Cardiac muscle cell (in vitro differentiated cells and primary cell): ENCODE measurements at places on chromosomes 4 and X.
A peak's percentile ranks its signal among the peaks of the same experiment; 100 is the strongest.

- no peak for DNase-seq
- no peak overlapping the region for H3K4me3 ChIP-seq
- no peaks in the 10 kb centered on the region for H3K36me3 ChIP-seq
- H3K27ac ChIP-seq, result no peak overlapping the region
- H3K4me1 ChIP-seq, result no peaks in the 10 kb centered on the region
- H3K27me3 ChIP-seq, result no peaks in the 10 kb centered on the region
These were observed 334.8 kb downstream of the TEX13C start for GRCh38 chrX:125654501-125654900.

DNA sequence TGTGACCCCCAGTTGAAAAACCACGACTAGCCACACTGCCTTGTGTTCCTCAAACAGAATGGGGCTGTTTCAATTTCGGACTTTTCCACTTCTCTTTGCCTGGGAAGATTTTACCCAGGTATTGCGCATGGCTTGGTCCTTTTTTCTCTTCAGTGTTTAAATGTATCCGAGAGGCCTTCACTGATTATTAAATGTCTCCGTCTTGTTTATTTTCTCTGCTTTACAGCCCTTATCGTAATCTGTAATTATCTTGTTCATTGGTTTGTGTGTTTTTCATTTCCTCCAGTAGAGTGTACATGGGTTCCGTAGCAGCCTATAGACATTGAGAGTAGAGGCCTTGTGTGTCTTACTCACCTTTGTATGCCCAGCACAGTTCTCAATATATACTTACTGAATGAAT lies 2.4 kb downstream of the MOSPD2 start:
- H3K36me3 ChIP-seq, result no peaks in the 10 kb centered on the region
- DNase-seq, result no peak

- no peaks in the 10 kb centered on the region for H3K36me3 ChIP-seq
- DNase-seq, result peak; percentile 62
- H3K27me3 ChIP-seq, result no peaks in the 10 kb centered on the region
- no peak overlapping the region for H3K4me3 ChIP-seq
These were observed 68.6 kb downstream of the CHST7 start for GRCh38 chrX:46642145-46642544.

- H3K36me3 ChIP-seq, result peaks cover 17% of the 10 kb centered on the region
- H3K4me1 ChIP-seq, result peaks cover 3% of the 10 kb centered on the region
- no peak overlapping the region for H3K27ac ChIP-seq
These were observed 6.5 kb downstream of the RPL39 start for GRCh38 chrX:119784747-119785446.

GRCh38 chr4:101695176-101695575 lies 95.4 kb upstream of the BANK1 start:
- H3K27me3 ChIP-seq, result no peaks in the 10 kb centered on the region
- H3K36me3 ChIP-seq, result no peaks in the 10 kb centered on the region
- no peak overlapping the region for H3K27ac ChIP-seq
- no peak for DNase-seq
- no peak overlapping the region for H3K4me3 ChIP-seq
- peaks cover 13% of the 10 kb centered on the region for H3K4me1 ChIP-seq

- no peak for DNase-seq
- no peaks in the 10 kb centered on the region for H3K4me1 ChIP-seq
- H3K27me3 ChIP-seq, result no peaks in the 10 kb centered on the region
These were observed 18.9 kb downstream of the ZBTB33 start for GRCh38 chrX:120269373-120270035.

DNA sequence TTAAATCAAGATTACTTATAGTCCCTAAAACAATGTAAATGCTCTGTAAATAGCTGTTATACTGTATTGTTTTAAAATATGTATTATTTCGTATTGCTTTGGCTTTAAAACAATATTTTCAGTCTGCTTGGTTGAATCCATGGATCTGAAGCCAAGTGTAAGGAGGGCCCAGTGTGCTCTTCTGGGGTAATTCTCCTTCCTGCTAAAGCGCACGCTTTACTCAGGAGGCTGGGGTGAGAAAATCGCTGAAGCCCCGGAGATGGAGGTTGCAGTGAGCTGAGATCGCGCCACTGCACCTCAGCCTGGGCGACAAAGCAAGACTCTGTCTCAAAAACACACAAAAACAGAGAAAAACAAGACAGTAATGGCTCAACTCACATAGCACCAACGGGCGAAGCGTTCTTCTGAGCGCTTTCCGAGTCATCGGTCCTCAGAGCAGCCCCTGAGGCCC lies 391 bp upstream of the IDUA start:
- H3K27me3 ChIP-seq, result no peaks in the 10 kb centered on the region
- DNase-seq, result no peak
- peaks cover 11% of the 10 kb centered on the region for H3K4me1 ChIP-seq
- no peaks in the 10 kb centered on the region for H3K36me3 ChIP-seq
